ENCODE measurements at places on chromosomes 6 and 20.
A peak's percentile ranks its signal among the peaks of the same experiment; 100 is the strongest.

DNA sequence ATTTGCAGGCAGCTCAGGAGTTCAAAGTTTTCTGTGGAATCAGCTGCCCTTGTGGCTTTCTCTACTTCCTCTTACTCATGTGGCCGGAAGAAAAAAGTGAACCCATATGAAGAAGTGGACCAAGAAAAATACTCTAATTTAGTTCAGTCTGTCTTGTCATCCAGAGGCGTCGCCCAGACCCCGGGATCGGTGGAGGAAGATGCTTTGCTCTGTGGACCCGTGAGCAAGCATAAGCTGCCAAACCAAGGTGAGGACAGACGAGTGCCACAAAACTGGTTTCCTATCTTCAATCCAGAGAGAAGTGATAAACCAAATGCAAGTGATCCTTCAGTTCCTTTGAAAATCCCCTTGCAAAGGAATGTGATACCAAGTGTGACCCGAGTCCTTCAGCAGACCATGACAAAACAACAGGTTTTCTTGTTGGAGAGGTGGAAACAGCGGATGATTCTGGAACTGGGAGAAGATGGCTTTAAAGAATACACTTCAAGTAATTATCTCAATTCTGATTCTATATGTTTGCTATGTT, 1.1 kb downstream of the MGME1 start:
- peak; percentile 34 for DNase-seq

DNA sequence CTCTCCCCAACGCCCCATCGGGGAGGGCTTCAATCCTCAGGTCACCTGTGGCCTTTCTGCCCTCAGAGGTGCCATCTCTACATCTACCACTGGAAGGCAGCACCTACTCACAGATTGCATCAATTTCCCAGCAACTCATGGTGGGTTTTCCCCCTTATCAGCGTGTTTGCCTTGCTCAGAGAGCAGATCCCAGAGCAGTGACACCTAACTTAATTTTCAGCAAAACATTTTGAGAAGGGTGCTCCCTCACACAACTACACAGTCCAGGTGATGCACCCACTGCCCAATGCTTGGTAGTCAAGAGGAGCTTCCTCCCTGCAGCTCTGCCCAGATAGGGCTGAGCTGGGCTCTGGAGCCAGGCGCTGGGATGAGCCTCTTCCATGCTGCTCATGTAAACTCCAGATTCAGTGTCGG, 48.2 kb downstream of the PLG start:
- no peak for DNase-seq

DNA sequence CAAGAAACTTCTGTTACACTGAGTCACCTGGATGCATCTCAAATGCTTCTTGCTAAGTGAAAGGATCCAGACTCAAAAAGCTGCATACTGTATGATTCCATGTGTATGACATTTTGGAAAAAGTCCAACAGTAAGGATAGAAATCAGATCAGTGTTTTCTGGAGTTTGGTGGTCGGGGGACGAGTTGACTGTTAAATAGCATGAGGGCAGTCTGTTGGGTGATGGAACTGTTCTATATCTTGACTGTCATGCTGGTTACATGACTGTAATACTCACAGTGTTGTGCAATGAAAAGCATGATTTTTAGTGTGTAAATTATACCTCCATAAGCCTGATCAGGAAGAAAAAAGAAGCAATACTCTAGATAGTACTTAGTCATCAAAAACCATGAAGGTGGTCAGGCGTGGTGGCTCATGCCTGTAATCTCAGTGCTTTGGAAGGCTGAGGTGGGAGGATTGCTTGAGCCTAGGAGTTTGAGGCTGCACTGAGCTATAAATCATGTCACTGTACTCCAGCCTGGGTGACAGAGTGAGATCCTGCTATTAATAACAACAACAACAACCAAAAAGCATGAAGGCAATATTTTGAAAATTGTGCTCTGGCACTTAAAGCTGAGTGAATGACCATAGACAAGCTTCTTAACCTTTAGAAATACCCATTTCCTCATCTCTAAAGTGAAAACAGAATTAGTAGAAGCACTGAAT, 30.5 kb upstream of the SASH1 start:
- no peak for DNase-seq

DNA sequence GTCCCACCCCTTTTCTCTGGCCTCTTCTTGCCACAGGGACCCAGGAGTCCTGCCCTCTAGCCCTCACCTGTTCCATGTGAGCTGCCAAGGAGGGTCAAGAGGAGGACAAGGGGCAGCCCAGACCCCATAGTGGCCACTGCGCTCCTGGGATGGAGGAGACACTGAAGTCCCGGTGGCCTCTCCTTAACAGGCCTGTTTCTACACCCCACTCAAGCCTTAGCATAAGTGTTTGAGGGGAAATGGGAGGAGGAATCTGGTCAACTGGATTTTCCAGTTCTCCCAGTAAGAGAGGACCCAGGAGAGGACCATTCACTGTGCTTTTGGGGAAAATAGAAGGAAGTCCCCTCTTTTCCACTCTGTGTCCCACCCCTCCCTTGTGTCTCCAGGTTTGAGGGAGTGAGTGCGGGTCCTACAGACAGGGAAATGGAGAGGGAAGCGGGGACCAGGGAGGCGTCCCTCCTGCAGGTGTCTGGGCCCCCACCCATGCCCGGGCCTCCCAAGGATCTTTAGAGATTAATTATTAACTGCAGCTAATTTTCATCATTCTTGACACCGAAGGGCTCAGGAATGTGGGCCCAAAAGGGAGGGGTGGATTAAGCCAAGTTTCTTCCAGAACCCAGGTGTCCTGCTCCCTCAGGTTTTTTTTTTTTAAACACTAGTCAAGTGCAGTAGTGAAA, at the start of gene SFTA2:
TSS of gene SFTA2 (minus strand) at position 202 of the 677 bp plus-strand sequence. CDS start at position 128, 74 bp downstream.
- no peak for DNase-seq

Measured in CD4-positive, alpha-beta T cell treated with Interleukin-17A for 4 hours (primary cell).